ENCODE measurements at places on chromosomes 7 and 10. TPM values are rescaled to one million over a fixed set of nuclear protein-coding genes. Genes with fewer than 3 reads are reported as not detected.

- peak; percentile 37 for DNase-seq
Observed at GRCh38 chr7:132580717-132581285, 4.5 kb upstream of the PLXNA4 start.

GRCh38 chr10:118204292-118204943, 137.7 kb downstream of the FAM204A start:
- no peak for DNase-seq

- DNase-seq: no peak
Observed at GRCh38 chr7:44308596-44309270, 16.7 kb downstream of the CAMK2B start.

GRCh38 chr7:17444673-17445072, 146.2 kb downstream of the AHR start:
- peak; percentile 43 for DNase-seq

- no peak for DNase-seq
Observed at GRCh38 chr10:111298031-111298430, 221.2 kb downstream of the ADRA2A start.

GRCh38 chr10:73646598-73647041, 5.3 kb upstream of the MYOZ1 start:
- no peak for DNase-seq

- DNase-seq: no peak
Observed at GRCh38 chr7:755413-755805, 28.3 kb upstream of the PRKAR1B start.

DNA sequence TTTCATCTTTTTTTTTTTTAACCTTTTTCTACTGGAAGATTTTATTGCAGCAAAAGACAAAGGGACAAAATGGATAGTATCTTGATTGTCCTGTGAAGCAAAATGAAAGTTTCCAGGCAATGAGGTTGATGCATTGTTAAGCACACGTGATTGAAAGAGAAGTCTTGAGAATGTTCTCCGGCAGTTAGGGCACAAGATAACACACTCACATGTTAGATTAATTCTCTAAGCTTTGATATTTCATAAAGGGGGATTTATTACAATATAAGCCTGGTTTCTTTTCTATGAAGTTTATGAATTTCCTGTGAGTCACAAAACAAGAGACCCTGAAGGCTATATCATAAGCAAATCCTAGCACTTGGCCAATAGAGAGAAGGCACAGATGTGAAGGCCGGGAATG, 93.4 kb upstream of the ARMC3 start:
- DNase-seq: no peak

DNA sequence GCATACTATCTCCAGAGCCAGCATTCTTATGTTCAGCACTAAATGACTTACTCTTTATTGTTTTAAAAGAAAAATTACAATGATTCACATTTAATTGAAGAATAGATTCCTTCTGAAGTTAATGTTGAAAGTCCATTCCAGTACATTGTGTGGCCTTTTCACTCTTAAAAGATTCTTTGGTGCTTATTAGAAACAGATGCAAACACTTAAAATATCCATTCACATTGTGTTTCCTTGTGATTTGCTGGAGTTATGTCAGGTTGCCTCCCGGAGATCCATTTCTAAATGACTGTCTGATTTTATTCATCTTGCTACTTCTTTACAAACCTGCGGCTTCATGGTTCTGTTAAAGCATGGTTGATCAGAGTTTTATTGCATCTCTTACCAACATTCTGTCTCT, 152.8 kb downstream of the FOXP2 start:
- no peak for DNase-seq

DNA sequence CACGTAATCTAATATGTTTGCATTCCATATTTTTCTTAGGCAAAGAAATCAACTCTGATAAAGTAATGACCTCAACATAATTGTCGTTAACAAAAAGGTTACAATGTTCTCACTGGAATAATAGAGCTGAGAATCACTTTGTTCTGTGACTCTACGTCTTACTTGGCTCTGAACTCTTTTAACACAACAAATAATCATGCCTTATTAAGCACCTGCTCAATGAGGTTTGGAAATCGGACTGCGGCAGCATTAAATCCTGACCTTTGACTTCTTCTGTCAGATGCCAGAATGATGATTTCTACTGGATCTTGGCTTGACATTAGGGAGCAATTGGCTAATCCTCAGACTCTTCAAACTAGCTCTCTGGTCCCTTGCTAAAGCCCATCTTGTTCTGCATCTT, 233.6 kb downstream of the SEMA3D start:
- no peak for DNase-seq

- no peak for DNase-seq
Observed at GRCh38 chr10:35185260-35186034, 58.8 kb downstream of the CREM start.

DNA sequence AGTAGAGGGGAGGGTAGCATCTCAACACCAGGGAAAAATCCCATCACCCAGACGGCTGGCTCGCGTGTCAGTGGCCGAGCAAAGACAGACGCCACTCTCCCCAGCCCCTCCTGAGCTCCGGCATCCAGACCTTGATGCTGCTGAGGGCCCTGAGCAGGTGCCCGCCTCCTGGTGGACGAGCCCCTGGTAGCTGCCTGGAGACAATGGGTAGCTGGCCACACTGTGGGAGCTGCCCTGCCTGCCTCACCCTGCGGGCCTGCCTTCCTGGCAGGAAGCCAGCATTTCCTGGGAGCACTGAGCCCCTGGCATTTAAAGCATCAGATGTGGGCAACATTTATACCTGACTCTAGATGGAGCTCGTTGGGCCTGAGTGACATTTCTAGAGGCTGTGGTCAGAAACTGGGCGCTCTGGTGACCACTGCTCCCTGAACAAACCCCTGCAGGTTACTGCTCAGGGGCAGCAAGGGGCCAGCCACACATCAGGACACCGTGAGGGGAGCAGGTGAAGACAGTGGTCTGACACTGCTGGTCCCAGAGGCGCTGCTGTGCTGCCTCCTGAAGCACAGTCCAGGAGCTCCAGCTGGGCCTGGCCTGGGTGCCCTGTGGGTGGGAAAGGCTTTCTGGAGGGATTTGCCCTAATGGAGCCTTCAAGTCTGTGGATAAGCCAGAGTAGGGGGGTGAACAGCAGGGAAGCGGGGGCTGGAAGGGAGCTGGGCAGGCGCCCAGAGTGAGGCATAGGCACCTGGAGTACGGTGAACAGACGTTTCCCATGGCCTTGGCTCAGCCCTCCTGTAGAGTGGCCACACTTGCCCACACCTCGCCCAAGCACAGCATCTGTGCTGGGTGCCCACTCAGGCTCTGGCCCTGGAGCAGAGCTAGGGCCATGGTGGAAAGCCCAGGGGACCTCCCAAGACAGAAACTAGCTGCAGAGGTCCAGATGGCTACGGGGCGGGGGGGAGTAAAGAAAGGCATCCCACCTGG, 138.7 kb downstream of the MAPK8 start:
- DNase-seq: no peak

DNA sequence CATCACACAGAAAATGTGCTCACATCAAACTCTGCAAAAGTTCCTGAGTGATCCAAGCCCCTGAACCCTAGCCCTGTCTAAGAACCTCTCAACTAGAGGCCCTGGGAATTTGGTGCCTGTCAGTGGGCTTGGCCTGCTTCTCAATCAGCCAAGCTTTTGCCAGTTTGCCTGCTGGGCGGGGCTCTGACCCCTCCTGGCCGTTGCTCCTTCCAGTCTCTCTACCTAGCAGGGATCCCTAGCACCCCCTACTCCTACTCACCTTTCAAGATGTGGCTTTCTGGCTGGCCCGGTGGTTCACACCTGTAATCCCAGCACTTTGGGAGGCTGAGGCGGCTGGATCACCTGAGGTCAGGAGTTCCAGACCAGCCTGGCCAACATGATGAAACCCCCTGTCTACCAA, 2.1 kb downstream of the KLRG2 start:
- DNase-seq: no peak

- no peak for DNase-seq
Observed at GRCh38 chr7:31418928-31419327, 78.4 kb upstream of the NEUROD6 start.

GRCh38 chr10:8594176-8594575, 539.7 kb downstream of the GATA3 start:
- DNase-seq: no peak

GRCh38 chr10:75014516-75015230, 96.8 kb upstream of the SAMD8 start:
- DNase-seq: no peak

The ENO4 gene
- total RNA-seq: 0.82 TPM

The SKAP2 gene
- 22.0 TPM for total RNA-seq

The ENTPD1 gene
- 0.17 TPM for total RNA-seq

The CDK1 gene
- total RNA-seq: 15.8 TPM

The KLF14 gene
- not detected for total RNA-seq

The UCMA gene
- not detected for total RNA-seq

Measured in kidney epithelial cell (primary cell).